ENCODE measurements at places on chromosomes 5 and 9. TPM values are rescaled to one million over a fixed set of nuclear protein-coding genes. Genes with fewer than 3 reads are reported as not detected.

The LMX1B gene
- total RNA-seq = under 0.01 TPM

The F2RL2 gene
- 15.9 TPM for total RNA-seq

The TMEM141 gene
- 32.7 TPM for total RNA-seq

The PAX5 gene
- total RNA-seq = not detected

The BRINP1 gene
- 1.9 TPM for total RNA-seq

The SLC34A1 gene
- total RNA-seq = not detected

The GLRA1 gene
- total RNA-seq = not detected

The GZMA gene
- not detected for total RNA-seq
